ENCODE measurements at places on chromosomes 4 and X.

DNA sequence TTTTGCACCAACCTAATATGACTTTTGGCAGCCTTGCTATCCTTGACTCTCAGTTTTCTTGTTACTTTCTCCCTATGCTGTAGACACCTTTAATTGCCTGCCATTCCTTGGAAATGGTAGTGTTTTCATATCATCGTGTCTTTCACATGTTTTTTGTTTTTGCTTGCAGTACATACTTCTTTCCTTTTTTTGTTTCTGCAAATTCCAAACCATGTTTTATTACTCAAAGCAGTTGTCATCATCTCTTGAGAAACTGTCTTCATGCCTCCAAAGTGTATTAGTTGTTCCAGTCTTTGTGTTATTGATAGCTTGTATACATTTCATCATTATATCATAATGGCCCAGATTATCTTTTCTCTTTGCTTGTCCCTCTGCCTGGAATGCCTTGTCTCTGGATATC is 57.1 kb downstream of the PDLIM5 start:
- DNase-seq: no peak

DNA sequence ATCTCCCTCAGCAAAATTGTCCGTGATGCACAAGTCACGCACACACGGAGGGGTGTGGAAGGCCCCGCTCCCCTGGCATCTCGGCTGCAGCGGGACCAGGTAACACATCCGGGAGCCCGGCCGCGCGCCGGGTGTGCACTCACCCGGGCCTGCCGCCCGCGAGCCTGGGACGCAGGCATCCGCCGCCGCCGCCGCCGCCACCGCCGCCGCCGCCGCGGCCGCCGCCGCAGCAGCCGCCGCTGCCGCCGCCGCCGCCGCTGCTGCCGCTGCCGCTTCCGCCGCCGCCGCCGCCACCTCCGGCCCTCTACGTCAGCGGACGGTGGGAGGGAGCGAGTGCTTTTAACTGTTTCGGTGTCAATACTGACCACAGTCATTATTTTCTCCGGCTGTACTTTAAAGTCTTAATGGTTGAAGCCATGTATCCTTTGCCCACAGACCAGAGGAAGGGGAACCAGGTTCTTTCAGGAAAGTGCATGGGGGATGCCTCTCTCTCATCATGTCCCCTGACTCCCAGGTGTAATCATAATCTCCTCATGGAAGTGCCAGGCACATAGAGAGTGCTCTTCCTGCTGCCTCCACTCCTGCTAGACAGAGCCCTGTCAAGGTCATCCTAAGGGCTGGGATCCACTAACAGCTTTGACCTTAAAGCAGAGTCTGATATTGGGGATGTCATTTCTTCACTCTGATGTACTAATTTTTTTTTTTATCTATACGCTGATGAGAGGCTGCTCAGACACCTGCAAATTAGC is 38.0 kb downstream of the MAGEE2 start:
- peak; percentile 42 for DNase-seq

GRCh38 chrX:22060415-22061280 is 28.5 kb downstream of the PHEX start:
- peak; percentile 38 for DNase-seq

- peak; percentile 25 for DNase-seq
Measured at GRCh38 chrX:39017077-39017476, 215.8 kb downstream of the MID1IP1 start.

GRCh38 chrX:123731987-123732669 is 724 bp downstream of the THOC2 start:
- DNase-seq: peak; percentile 8

DNA sequence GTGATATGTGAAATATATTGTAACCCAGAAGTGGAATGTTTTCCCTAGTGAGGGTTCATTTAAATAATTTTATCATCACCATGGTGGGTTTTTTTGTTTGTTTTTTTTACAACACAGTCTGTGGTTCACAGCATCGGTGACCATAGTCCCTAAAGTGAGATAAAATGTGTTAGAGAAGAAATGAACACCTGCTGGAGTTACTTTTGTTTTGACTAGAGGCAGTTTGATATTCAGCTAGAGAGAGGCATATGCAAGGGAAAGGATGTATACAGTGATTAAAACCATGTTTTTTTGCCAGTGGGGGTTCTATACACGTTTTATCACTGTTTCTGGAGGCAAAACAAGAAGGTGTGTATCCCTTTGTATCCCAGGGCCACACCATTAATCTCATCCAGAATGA is 541.5 kb downstream of the PCDH7 start:
- no peak for DNase-seq

- peak; percentile 49 for DNase-seq
Measured at GRCh38 chr4:150782311-150782710, 200.4 kb downstream of the MAB21L2 start.

DNA sequence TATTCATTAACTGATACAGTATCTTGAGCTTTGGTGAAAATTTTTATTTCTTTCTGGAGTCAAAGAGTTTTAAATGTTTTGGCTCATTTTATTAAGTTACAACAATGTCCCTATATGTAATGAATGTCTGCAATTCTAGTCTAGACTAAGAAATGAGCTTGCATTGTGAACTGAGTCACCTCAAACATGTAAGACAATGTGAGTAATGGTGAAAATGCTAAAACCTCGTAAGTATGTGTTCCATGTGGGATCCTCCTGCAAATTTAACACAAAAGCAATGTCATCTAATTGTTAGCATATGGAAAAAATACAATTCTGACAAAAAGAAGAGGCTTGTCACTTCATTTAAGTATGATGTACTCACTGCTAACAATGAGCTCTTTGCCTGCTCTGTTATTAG is 480.5 kb upstream of the FSTL5 start:
- DNase-seq: no peak

DNA sequence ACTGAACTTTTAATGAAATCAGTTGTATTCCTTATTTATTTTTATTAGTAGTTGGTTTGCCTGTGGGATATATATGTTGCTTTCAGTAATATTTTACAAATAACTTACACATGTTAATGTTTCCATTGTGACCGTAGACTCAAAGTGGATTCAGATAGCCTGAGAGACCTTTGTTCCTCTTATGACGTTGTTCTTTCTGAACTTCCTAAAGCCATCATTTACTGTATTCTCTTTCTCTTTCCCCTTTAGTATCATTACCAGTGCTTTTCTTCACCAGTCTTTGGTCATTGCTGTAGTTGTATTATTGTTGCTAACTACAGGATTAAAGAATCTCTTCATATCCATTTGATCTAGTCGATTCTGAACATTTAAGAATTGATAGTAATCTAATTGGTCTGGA is 4.3 kb downstream of the STIM2 start:
- no peak for DNase-seq

GRCh38 chr4:166675411-166675810 is 558.9 kb downstream of the SPOCK3 start:
- DNase-seq: peak; percentile 9

- DNase-seq: no peak
Measured at GRCh38 chrX:118536204-118536603, 40.6 kb downstream of the DOCK11 start.

- no peak for DNase-seq
Measured at GRCh38 chr4:62262676-62263075, 1062.5 kb downstream of the ADGRL3 start.

- no peak for DNase-seq
Measured at GRCh38 chr4:80615099-80615498, 279.6 kb downstream of the CFAP299 start.

DNA sequence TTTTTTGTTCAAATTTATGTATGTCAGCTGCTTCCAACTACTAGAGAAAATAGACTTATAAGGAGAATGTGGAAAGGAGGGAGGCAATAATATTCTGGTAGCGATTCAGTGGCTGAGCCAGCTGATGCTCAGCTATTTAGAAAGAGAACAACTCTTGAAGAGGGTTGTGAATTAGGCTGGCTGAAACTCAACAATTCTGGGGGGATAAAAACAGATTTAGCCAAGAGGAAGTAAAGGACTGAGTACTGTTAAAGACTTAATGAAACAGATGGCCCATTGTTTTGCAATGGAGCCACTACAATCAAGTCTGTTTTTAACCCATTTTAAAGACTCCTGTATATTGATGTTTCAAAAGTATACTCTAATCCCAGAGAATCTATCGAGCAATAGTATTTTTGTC is 1058.9 kb downstream of the C4orf33 start:
- no peak for DNase-seq

- DNase-seq: no peak
Measured at GRCh38 chr4:70619288-70619687, 9.3 kb upstream of the ENAM start.

DNA sequence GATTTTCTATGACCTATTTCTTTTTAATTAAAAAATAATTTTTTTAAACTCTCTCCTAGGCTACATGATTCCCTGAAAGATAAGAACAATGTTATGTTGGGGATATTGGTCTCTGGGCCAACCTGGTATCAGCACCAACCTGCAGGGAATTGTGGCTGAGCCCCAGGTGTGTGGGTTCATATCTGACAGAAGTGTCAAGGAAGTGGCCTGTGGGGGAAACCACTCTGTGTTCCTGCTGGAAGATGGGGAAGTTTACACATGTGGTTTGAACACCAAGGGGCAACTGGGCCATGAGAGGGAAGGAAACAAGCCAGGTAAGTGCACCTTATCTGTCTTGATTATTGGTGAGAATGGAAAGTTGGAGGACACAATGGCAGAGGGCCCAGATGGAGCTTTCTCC is 13.5 kb downstream of the HERC3 start:
- no peak for DNase-seq

DNA sequence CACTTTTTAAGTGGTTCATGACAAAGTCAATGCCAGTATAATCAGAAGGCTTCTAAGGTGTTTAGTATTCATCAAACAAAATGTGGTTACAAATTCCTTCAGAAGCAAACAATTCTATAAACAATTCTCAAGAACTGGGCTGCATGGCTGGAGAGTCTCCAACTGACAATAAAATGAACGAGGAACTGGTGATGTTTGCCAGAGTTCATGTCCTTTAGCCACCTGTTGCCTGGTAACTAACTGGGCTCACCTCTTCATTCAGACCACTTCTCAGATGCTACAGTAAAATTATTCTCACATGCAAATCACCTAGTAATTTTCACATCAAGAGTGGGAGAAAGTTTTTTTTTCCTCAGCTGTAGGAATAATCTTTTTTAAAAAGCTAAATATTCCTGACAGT is 53.3 kb downstream of the CAMK2D start:
- no peak for DNase-seq

GRCh38 chr4:82770607-82771006 is 28.0 kb downstream of the SCD5 start:
- DNase-seq: no peak

DNA sequence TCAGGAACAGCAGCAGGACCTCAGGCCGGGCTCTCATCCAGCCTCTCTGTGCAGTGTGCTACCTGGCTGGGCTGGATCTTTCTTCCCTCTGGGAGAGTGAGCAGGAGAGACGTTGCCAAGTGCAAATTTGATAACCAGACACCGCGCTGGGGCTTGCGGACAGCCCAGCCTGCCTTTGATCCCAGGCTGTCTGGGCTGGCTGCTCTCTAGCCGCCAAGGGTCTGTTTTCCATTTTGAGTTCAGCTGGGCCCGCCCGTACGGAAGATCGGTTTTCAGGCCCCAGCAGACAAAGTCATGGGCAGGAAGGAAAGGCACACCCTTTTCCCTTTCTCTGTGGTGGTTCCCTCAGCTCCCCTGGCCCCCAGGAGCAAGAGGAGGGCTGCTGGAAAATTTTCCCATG is 90.2 kb downstream of the CPZ start:
- DNase-seq: no peak

- no peak for DNase-seq
Measured at GRCh38 chr4:70901607-70901983, 574 bp upstream of the MOB1B start.

- DNase-seq: no peak
Measured at GRCh38 chr4:33187035-33187434, 2466.9 kb downstream of the PCDH7 start.

- no peak for DNase-seq
Measured at GRCh38 chrX:135168486-135168885, 2.7 kb downstream of the CT55 start.

DNA sequence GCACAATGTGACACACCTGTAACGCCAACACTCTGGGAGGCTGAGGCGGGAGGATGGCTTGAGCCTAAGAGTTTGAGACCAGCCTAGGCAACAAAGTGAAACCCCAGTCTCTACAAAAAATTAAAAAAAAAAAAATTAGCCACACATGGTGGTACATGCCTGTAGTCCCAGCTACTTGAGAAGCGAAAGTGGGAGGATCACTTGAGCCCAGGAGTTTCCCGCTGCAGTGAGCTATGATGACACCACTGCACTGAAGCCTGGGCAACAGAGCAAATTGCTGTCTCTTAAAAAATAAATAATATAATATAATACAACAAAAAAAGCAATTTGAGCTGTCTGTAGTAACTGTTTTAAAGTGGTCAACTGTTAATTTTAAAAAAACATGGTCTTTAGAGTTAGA is 13.2 kb downstream of the SPOCK3 start:
- DNase-seq: no peak

- no peak for DNase-seq
Measured at GRCh38 chr4:73702796-73703287, 37.5 kb upstream of the CXCL8 start.

GRCh38 chr4:58541926-58542325 is 1431.7 kb upstream of the IGFBP7 start:
- no peak for DNase-seq

GRCh38 chr4:68129793-68130192 is at the start of gene TMPRSS11F:
TMPRSS11F (minus strand) TSS chr4:68129869; CDS start chr4:68129820, 49 bp downstream.
- DNase-seq: peak; percentile 9

DNA sequence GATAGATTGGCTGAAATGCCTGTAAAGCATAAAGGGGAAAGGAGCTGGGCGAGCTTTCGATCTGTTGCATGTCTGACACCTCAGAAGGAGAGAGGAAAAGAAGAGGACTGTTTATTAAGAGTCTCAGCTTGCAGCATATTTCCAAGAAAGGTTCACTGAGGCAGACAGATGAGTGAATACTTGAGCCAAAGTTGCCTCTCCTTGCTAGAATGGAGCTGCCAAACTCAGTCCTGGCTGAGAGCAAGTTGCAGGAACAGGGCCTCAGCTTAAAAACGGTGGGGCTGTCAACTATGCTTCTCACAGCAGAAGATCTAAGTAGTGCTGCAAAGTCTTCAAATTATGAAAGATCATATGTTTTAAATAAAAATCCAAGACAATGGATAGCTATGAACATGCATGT is 707.5 kb downstream of the PCDH7 start:
- DNase-seq: no peak

GRCh38 chr4:16169490-16169889 is 56.8 kb downstream of the TAPT1 start:
- no peak for DNase-seq

DNA sequence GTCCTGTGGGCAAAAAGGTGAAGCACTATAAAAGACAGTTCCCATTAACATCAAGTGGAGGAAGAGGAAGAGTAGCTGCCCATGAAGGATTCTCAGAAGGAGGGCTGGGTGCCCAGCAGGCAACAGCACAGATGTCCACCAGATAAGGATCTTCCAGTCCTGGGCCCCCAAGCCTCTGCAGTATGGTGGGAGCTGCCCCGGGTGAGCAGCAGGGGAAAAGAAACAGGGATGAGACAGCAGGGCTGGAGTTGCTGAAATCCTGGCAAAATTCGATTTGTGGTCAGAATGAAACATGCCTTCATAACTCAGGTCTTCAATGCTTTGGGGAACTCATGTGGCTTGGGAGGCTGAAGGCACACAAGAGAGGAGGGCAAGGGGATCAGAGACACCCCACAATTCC is 94.6 kb downstream of the RASL11B start:
- DNase-seq: no peak

- DNase-seq: no peak
Measured at GRCh38 chrX:17081511-17081910, 135.1 kb downstream of the REPS2 start.

Measured in kidney tubule cell (primary cell).